ENCODE measurements at places on chromosomes 3 and 15.

- peak; percentile 53 for DNase-seq
Measured at GRCh38 chr3:14925729-14926591, 21.4 kb upstream of the NR2C2 start.

DNA sequence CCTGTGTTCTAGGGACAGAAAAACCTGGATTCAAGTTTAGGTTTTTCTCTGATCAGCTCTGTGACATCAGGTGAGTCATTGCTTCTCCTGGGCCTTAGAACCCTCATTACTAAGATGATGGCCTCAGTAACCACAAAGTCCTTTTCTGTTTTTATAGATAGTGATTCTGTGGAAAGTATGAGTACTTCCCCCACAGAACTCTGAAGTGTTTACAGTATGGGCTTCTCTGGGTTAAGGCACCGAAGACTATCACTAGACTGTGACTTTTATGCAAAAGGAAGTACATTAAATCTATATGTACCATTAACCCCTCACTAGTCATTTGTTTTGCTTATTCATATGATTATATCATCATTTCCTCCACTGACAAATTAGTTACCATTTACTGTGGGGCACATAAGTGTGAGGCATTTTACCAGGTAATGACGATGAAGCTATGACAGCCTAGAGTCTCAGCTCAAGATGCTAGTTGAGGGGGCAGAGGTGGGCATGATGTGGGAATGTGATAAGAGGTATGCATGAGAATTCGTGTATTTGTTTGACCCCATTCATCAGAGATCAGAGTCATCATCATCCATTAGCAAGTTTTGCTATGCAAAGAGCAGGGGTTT, 15.0 kb upstream of the RORA start:
- DNase-seq: no peak

GRCh38 chr3:172177046-172177445, 137.7 kb downstream of the FNDC3B start:
- DNase-seq: no peak

DNA sequence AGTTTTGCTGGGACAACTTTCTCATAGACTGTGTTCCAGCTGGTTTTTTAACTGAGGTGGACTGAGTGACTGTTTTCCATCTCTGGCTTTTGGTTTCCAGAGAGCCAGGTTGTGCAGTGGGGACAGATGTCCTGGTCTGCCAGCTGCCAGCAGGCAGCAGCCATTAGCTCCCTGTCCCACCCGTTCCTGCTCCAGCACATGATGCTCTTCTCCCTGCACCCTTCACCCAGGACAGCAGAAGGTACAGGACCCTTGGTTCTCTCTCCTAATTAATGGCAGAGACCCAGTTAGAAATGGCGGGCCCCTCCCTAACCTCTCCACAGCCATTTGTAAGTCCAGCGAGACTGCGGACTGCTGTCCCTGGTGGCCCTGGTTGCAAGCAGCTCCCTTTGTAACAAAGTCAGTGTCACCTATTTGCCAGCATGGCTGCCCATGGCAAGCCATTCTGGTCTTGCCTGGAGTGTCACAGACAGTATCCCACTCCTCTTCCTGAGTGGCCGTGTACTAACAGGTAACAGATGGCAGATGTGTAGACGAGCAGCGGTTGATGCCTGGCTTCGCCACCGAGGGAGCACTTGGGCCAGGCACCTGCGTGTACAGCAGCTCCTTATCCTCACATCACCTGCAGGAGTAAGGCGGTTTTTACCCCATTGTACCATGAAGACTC, 148.3 kb downstream of the DNAJB8 start:
- DNase-seq: no peak

DNA sequence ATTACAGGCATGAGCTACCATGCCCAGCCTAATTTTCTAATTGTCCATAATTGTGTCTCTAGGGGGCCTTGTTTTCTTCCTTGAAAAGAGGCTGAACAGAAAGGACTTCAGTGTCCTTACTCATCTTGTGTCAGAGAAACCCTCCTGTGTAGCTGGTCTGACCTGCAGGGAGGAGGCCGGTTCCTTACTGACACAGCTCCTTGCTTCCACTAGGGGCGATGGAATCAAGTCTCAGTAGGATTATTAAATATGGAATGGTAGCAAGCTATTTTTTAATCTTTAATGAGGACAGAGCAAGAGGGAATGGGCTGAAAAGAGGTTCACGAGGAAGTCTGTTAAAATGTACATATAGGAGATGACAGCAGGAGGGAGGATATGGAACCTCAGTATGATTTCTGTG, 8.6 kb downstream of the LPCAT4 start:
- DNase-seq: no peak

DNA sequence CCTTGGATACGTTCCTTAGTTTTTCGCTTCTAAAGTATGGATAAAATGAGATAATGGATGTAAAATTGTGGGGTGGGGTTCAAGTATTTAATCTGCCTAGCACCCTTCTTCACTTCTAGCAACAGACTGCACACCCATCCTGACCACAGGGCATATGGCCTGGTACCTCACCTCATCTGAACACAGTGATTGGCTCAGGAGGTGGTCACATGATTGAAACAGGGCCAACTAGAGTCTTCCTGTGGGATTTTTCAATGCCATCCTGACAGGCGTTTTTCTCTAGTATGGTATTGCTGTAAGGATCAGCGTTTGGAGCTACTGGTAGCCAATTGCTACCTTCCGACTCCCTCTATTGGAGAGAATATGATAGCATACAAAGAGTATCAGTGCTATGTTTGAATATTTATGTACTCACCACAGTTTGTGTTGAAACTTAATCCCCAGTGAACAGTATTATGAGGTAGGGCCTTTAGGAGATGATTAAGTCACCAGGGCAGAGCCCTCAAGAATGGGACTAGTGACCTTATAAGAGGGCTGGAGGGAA, 172.2 kb downstream of the PPM1L start:
- DNase-seq: no peak

DNA sequence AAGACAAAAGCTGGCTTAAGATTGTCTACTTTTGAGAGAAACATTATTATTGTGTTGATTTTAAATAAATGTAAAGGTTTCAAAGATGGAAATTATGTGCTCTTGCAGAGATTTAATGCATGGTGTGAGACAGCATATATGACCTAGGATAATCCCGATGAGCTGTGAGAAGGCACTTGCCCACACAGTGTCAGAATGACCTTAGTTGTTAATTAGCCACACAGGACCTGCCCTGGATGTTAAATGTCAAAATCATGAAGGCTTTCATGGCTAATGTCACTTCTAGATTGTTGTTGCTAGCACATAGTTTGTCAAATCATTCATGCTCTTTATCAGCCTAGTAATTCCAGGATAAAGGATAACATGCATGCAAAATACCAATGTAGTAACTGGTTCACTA, 135.3 kb upstream of the GAP43 start:
- DNase-seq: no peak

GRCh38 chr3:123947482-123947881, 13.5 kb downstream of the CCDC14 start:
- no peak for DNase-seq

- no peak for DNase-seq
Measured at GRCh38 chr3:30664459-30664858, 58.1 kb downstream of the TGFBR2 start.

GRCh38 chr3:71791634-71792033, 6.7 kb upstream of the PROK2 start:
- DNase-seq: no peak

- no peak for DNase-seq
Measured at GRCh38 chr3:156617145-156617544, 57.2 kb upstream of the TIPARP start.

DNA sequence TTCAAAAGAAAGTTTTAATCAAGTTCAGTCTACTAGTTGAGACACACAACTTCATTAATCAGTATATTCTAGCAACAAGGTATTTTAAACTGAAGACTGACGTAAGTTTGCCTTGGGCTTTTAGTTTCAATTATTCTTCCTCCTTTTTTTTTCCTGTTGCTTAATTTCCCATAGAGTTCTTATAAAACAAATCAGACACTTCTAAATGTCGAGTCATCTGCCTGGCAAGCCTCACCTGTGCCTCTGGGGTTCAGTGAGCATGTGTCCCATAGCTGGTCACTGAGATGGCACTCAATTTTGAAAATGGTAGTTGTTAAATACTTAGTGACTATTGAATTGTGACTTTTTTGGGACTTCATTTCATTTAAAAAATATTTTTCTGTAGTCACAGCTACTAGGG, 27.4 kb downstream of the NKIRAS1 start:
- no peak for DNase-seq

- DNase-seq: no peak
Measured at GRCh38 chr3:152356870-152357276, 88.1 kb downstream of the MBNL1 start.

- DNase-seq: no peak
Measured at GRCh38 chr15:45521596-45522327, 793 bp downstream of the SLC30A4 start.

- no peak for DNase-seq
Measured at GRCh38 chr15:75483961-75484360, 32.5 kb upstream of the SIN3A start.

DNA sequence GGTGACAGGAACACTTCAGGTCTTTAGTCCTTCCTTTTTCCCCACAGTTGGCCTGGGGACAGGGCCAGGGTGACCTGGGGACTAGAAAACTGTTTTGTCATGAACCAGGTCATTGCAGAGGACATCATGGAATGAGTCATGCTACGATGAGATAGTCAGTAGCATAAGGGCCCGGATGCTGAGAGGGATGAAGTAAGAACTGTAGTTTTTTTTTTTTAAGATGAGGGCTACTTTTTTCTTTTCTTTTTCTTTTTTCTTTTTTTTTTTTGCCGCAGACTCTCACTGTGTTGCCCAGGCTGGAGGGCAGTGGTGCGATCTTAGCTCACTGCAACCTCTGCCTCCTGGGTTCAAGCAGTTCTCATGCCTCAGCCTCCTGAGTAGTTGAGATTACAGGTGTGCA, 8.0 kb downstream of the MAP2K5 start:
- no peak for DNase-seq

- DNase-seq: no peak
Measured at GRCh38 chr15:29449136-29449535, 179.5 kb upstream of the NSMCE3 start.

GRCh38 chr15:75713338-75713895, 769 bp upstream of the CSPG4 start:
- DNase-seq: no peak

DNA sequence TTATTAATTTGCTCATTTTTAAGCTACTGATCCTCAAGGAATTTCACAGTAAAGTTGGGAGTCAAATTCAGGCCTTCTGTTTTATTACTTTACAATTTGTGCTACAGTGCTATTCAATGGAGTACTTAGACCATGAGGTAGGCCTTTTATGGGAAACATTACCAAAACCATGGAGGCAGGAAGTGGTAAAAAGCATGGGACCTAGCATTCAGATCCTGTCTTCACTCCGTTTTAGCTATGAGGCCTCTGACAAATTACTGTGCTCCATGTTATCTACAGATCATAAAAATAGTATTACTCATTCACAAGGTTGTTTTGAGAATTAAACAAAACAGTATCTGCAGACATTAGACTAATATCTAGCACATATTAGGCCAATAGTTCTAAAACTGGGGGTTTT, 140.6 kb upstream of the SLITRK3 start:
- DNase-seq: no peak

DNA sequence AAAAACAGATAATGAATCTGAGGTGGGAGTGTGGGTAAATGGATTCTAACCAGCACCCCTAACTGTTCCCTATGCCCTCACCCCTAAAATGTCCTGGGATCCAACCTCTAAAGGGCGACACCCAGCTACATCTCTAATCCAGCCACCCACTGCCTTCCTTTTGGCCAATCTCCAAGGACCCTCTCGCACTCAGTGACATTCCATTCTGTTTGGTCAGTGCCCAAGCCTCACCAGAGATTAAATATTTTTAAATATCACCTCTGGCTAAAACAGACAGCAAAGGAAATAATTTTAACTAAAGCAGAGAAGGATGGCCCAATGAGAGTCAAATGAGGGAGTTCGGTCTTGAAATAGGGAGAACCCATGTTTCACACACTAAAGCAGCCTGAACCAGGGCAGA, 19.9 kb upstream of the SCN10A start:
- DNase-seq: no peak

DNA sequence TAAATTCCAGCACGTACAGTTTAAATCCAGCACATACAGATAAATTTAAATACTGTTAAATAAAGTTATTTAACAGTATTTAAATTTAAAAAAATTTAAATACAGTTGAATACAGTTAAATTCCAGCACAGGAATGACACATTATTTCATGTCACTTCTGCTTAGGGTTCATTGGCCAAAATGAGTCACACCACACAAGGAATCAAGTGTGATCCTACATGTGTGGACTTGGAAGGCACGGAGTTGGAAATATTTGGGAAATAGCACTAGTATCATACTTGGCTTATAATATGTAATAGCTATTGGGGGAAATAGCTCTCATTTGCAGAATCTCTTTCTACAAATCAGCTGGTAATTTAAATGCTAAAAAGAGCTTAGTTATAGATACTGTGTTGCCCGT, 10.6 kb downstream of the RAB7A start:
- no peak for DNase-seq

GRCh38 chr15:55703873-55704301, 39.1 kb downstream of the PRTG start:
- no peak for DNase-seq

DNA sequence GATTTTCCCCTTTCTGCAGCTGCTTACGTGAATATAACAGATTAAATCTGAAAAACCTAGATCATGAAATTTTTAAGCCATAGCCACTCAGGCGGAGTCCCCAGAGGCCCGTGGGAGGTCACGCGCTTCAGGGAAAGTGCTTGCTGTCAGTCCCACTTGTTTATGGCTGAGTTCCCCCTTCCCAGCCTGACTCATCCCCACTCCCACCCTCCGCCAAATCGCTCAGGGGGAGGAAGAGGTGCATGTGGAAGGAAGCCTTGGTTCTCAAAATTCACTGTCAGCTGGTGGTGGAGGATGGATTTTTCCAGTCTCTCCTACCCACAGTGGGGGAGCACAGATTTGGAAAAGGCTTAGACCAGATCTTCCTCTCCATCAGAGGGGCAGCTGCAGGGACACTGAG, 67.4 kb downstream of the CORO2B start:
- DNase-seq: peak; percentile 85

DNA sequence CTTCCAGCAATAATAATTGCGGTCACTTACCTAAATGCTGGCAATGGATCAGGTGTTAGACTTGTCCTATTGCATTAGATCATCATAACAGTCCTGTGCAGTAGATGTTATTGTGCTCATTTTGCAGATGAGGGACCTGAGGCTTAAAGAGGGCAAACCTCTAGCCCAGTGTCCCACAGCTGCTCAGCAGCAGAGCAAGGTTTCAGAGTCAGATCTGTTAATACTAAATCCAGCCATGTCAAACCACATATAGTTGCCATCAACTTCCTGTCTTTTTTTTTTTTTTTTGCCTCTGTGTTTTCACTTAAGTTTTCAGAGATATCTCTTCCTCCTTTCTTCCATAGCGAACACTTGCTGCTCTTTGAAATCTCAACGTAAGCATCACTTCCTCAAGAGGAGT, 12.1 kb downstream of the FEZF2 start:
- no peak for DNase-seq

DNA sequence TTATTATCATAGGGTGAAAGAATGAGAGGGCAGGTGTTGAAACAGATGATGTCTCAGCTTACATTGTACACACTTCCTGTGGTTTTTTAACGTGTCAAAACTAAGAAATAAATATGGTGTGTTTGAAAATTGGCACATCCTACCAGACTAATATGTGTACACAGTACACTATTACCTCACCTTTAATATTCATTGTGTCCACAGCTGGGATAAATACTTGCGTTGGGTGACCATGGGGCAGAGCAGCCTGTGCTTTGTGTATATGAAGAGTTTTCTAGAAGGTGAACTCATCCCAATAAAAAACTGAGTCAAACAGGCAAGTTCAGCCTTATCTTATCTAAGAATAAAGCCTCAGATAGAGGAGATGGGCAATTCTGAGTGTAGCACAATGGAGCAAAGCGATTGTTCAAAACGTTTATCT, 17.3 kb downstream of the SUCNR1 start:
- DNase-seq: no peak

Measured in putamen (tissue), 1 donor.